ENCODE measurements at places on chromosomes 12 and 14.

DNA sequence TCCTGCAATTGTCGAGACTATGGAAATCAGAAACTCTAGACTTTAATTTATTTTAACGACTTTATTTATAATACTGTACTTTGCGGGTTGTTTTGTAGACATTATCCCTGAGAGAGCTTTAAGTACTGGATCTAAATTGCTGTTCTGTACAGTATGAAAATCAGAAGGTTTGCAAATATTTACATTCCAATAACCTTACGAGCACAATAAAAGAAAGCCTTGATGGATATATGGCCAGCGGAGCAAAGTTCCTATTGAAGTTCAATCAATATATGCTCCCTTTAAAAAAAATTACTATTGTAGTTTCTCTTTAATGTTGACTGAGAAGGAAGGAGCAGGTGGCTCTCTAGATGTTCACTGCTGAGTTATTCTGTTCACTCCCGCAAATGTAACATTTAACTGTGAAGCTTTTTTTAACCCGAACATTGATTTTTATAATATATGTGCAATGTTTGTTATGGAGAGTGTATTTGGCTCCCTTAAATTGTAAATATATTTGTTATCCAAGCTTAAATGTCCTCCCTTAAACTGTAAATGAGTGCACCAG lies 235.3 kb downstream of the PLCZ1 start:
- H3K27ac ChIP-seq, result no peak overlapping the region
- no peak overlapping the region for H3K4me3 ChIP-seq
- H3K4me1 ChIP-seq, result no peaks in the 10 kb centered on the region
- DNase-seq, result no peak
- H3K27me3 ChIP-seq, result no peaks in the 10 kb centered on the region

- H3K4me3 ChIP-seq, result no peak overlapping the region
- peaks cover 11% of the 10 kb centered on the region for H3K4me1 ChIP-seq
- no peaks in the 10 kb centered on the region for H3K27me3 ChIP-seq
These were observed 43.0 kb upstream of the SYCP3 start for GRCh38 chr12:101782273-101782731.

DNA sequence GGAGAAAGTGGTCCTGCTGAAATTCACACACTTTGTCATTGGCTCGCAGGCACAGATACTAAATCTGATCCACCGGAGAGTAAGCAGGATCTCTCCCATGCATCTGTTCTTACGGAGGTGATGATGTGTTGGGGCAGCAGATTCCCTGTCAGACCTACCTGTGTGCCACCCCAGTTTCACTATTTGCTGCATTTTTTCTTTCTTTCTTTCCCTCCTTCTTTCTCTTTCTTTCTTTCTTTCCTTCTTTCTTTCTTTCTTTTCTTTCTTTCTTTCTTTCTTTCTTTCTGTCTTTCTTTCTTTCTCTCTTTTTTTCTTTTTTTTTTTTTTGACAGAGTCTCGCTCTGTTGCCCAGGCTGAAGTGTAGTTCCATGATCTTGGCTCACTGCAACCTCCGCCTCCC lies 37.4 kb downstream of the WSCD2 start:
- H3K27me3 ChIP-seq, result peaks cover 5% of the 10 kb centered on the region
- peaks cover 5% of the 10 kb centered on the region for H3K4me1 ChIP-seq
- DNase-seq, result no peak
- no peak overlapping the region for H3K4me3 ChIP-seq
- no peak overlapping the region for H3K27ac ChIP-seq

- H3K4me3 ChIP-seq, result no peak overlapping the region
- no peak overlapping the region for H3K27ac ChIP-seq
- no peaks in the 10 kb centered on the region for H3K4me1 ChIP-seq
- no peaks in the 10 kb centered on the region for H3K36me3 ChIP-seq
- DNase-seq, result no peak
These were observed 98.1 kb downstream of the ZFC3H1 start for GRCh38 chr12:71565535-71565934.

GRCh38 chr12:52217223-52217622 lies 15.8 kb upstream of the KRT7 start:
- no peaks in the 10 kb centered on the region for H3K36me3 ChIP-seq
- peaks cover 5% of the 10 kb centered on the region for H3K4me1 ChIP-seq
- no peak overlapping the region for H3K27ac ChIP-seq
- no peak overlapping the region for H3K4me3 ChIP-seq
- DNase-seq, result no peak
- peaks cover 34% of the 10 kb centered on the region for H3K27me3 ChIP-seq

DNA sequence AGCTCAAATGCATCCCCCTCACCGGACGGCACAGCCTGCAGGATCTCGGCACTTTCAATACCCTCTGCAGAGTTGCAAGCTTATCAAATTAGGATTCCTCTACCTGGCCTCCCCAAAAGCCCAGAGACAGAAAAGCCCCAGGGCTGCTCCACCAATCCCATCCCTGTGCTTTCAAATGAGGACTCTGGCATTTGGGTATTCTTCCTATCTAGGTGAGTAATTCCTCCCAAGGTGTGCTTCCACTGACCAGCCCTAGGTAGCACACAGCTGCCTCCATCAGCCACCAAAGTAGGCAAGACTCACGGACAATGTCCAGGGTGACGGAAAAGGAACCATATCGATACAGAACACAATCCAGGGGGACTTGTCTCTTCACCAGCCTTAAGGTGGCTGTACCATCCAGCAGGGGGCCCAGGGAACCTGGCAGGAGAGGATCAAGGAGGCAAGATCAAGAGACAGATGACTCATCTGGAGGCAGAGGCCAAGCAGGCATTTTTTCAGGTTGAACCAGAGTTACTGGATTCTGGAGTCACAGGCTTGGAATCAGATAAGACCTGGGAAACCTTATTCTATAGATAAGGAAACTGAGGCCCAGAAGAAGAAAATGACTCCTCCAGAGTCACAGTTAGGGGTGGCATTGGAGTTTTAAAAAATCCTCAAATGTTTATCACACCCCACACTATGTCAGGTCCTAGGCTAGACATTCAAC lies 9.9 kb downstream of the PMEL start:
- H3K4me1 ChIP-seq, result peaks cover 5% of the 10 kb centered on the region
- H3K27me3 ChIP-seq, result no peaks in the 10 kb centered on the region
- H3K4me3 ChIP-seq, result no peak overlapping the region
- no peak for DNase-seq

DNA sequence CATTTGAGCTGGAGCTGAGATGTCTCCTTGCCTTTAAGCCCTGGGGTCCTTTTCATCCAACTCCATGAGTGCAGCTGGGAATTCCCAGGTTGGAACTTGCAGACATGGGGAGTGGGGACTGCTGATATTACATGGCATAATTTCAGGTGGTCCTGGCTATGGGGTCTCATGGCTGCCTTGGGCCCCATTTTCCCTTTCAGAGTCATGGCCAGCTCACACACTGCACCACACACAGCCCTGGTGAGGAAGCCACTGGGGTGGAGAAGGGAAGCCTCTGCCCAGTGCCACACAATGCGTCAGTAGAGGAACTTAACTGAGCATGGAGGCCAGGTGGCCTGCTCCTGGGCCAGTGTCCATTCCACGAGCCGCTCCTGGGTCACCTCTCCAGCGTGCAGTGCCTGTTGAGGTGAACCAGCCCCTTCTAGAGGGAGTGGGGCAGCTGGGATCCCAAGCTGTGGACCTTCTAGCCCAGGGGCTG lies 17.3 kb upstream of the KRT86 start:
- H3K4me3 ChIP-seq, result no peak overlapping the region
- peaks cover 18% of the 10 kb centered on the region for H3K27me3 ChIP-seq
- no peaks in the 10 kb centered on the region for H3K36me3 ChIP-seq
- no peak overlapping the region for H3K27ac ChIP-seq

GRCh38 chr14:89012282-89013097 lies 188.0 kb downstream of the TTC8 start:
- H3K36me3 ChIP-seq, result no peaks in the 10 kb centered on the region
- H3K27ac ChIP-seq, result no peak overlapping the region
- H3K4me1 ChIP-seq, result no peaks in the 10 kb centered on the region
- H3K27me3 ChIP-seq, result peaks cover 9% of the 10 kb centered on the region

DNA sequence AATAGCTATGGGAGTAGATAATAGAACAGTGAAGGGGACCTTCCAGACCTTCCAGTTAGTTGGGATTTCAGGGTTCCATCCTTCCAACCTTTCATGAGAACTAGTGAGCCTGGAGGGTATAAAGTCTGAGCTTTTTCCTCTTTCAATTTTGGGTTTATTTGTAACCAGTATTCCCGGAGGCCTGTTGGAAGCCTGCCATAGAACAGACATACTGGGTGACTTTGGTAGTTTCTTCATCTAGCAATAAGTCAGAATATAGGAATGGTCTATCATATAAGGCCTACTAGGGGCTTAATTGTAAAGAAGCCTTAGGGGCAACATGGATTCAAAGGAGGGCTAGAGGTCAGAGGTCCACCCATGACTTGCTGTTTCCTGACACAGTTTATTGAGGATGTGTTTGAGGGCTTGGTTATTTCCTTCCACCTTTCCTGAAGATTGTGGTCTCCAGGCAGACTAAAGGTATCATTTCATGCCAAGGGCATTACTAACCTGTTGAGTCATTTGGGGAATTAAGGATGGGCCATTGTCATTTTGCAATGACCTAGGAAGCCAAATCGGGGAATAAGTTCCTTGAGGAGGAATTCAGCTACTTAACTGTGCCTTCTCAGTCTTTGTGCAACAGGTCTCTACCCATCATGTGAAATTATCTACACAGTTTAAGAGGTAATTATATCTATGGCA lies 410.3 kb downstream of the SLC6A15 start:
- no peak for DNase-seq
- no peak overlapping the region for H3K4me3 ChIP-seq
- H3K27me3 ChIP-seq, result no peaks in the 10 kb centered on the region

DNA sequence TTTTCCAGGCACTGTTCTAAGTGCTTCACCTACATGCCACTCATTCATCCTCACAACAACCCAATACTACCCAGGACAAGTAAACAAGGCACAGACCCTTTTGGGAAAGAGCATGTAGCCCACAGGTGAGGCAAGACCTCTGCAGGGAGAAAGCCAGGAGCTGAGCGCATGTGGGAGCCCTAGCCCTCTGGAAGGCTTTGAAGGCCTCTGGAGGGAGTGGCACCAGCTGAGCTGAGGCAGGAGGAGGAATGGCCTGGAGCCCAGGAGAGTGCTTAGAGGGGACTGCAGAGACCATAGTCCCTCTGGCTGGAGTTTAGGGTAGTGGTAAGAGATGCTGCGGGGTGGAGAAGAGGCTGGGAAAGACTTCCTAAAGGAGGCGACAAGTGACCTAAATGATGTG lies 516.5 kb downstream of the FUT8 start:
- no peak overlapping the region for H3K27ac ChIP-seq
- DNase-seq, result no peak
- no peaks in the 10 kb centered on the region for H3K36me3 ChIP-seq
- peaks cover 2% of the 10 kb centered on the region for H3K4me1 ChIP-seq
- no peak overlapping the region for H3K4me3 ChIP-seq

- H3K4me3 ChIP-seq, result no peak overlapping the region
- no peaks in the 10 kb centered on the region for H3K4me1 ChIP-seq
- no peak for DNase-seq
- no peak overlapping the region for H3K27ac ChIP-seq
These were observed 139.4 kb downstream of the SLC38A4 start for GRCh38 chr12:46686267-46686942.

- DNase-seq, result no peak
- no peaks in the 10 kb centered on the region for H3K36me3 ChIP-seq
- no peak overlapping the region for H3K27ac ChIP-seq
- H3K27me3 ChIP-seq, result peaks cover 2% of the 10 kb centered on the region
- H3K4me1 ChIP-seq, result no peaks in the 10 kb centered on the region
- no peak overlapping the region for H3K4me3 ChIP-seq
These were observed 854.4 kb downstream of the TMEM121 start for GRCh38 chr14:106380740-106381139.

DNA sequence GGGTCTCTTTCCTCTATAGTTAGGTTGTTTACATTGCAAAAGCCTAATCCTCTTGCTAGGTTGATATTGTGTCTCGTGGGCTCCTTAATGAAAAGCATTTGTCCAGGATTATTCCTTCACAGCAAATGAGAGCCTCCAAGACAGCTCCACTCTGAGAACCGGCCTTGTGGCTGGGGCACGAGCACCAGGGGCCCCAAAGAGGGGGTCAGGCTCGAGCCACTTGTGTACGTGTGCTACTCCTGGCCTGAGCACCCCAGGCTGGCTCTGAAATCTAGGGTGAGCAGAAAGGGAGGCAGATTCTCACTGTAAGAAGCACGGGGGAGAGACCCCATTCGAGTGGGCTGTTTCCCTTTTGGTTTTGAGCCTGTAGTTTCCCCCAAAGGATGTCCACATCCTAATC lies 45.0 kb upstream of the FZD10 start:
- no peak for DNase-seq
- no peak overlapping the region for H3K27ac ChIP-seq
- H3K36me3 ChIP-seq, result no peaks in the 10 kb centered on the region
- H3K27me3 ChIP-seq, result peaks cover 1% of the 10 kb centered on the region
- H3K4me1 ChIP-seq, result no peaks in the 10 kb centered on the region

DNA sequence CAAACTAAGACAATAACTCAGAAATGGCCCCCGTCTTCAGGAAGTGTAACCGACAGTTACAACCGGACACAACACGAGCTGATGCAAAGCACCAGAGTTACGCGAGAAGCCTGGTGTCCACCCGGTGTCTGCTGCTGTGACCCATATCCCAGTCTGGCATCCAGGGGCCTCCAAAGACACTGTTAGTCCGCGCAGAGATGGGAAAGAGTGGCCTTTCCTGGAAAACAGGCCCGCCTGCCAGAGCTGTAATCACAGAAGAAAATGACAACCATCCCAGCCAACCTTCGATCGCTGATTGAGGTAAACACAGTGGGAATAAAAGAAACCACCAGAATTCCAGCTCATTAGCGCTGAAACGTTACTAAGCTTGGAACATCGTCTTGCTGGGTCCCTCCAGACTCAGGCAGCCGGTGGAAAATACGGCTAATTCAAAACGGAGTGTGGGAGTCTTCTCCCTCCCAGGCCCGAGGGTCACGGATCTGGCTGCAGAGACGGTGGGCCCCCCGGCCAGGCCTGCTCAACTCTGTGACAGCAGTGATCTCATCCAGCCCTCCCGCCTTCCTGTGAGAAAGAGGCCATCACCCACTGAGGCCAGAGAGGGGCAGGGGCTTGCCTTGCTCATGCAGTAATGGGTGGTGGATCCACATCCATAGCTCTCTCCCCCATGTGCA lies 273.9 kb upstream of the RTL1 start:
- no peak for DNase-seq
- H3K27me3 ChIP-seq, result no peaks in the 10 kb centered on the region
- no peaks in the 10 kb centered on the region for H3K36me3 ChIP-seq
- no peak overlapping the region for H3K4me3 ChIP-seq
- no peak overlapping the region for H3K27ac ChIP-seq

- no peaks in the 10 kb centered on the region for H3K27me3 ChIP-seq
- H3K36me3 ChIP-seq, result peaks cover 9% of the 10 kb centered on the region
- no peak for DNase-seq
- no peak overlapping the region for H3K27ac ChIP-seq
These were observed 3.5 kb downstream of the RIN3 start for GRCh38 chr14:92516966-92517506.

- no peak for DNase-seq
- peak overlapping the region; percentile 89 for H3K4me3 ChIP-seq
- H3K27ac ChIP-seq, result peak overlapping the region; percentile 73
- H3K27me3 ChIP-seq, result no peaks in the 10 kb centered on the region
These were observed 19.4 kb upstream of the PLEKHH1 start for GRCh38 chr14:67513631-67514108.

- no peak overlapping the region for H3K27ac ChIP-seq
- no peak for DNase-seq
- peaks cover 16% of the 10 kb centered on the region for H3K4me1 ChIP-seq
- no peak overlapping the region for H3K4me3 ChIP-seq
These were observed 21.1 kb upstream of the VWF start for GRCh38 chr12:6145564-6145963.

GRCh38 chr14:64569138-64569631 lies 19.4 kb downstream of the PPP1R36 start:
- no peaks in the 10 kb centered on the region for H3K4me1 ChIP-seq
- peaks cover 4% of the 10 kb centered on the region for H3K27me3 ChIP-seq
- H3K27ac ChIP-seq, result no peak overlapping the region
- no peaks in the 10 kb centered on the region for H3K36me3 ChIP-seq
- DNase-seq, result no peak
- no peak overlapping the region for H3K4me3 ChIP-seq
